ENCODE measurements at places on chromosomes 12 and 14.

- DNase-seq, result no peak
Observed at GRCh38 chr12:264269-264668, 1.6 kb upstream of the SLC6A13 start.

GRCh38 chr12:124174451-124175348 is 120.2 kb upstream of the RFLNA start:
- DNase-seq, result no peak

DNA sequence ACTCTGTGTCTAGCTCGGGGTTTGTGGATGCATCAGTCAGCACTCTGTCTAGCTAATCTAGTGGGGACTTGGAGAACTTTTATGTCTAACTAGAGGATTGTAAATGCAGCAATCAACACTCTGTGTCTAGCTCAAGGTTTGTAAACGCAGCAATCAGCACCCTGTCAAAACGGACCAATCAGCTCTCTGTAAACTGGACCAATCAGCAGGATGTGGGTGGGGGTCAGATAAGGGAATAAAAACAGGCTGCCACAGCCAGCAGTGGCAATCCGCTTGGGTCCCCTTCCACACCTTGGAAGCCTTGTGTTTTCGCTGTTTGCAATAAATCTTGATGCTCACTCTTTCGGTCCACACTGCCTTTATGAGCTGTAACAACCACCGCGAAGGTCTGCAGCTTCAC is 920.7 kb upstream of the FOXG1 start:
- no peak for DNase-seq

DNA sequence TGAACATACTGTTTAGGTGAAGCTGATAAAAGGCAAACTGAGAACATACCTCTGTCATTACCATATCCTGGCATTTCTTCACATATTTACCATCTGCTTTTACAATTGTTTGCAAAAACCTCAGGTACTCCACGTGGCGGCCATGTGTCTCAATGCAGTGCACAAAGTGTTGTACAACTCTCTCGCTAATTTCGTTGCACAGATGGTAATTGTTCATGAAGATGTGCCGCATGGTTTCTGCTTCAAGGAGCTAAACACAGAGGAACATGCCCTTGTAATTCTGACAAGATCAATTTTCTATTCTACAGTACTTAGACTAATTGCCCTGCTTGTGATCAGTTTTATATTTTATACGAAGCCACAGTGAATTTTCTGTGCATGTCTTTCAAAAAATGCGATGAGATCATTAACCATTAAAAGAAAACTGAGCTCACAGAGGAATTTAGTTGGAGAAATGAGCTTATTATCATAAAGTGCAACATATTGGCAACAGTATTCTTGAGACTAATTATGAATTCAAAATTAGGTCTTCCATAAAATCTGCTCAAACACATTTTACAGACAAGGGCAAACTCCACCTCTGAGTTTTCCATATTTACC is 233.8 kb downstream of the ITPR2 start:
- DNase-seq, result no peak

- no peak for DNase-seq
Observed at GRCh38 chr12:95838125-95838524, 20.6 kb upstream of the SNRPF start.

GRCh38 chr12:117235261-117235660 is 45.0 kb upstream of the FBXO21 start:
- no peak for DNase-seq

DNA sequence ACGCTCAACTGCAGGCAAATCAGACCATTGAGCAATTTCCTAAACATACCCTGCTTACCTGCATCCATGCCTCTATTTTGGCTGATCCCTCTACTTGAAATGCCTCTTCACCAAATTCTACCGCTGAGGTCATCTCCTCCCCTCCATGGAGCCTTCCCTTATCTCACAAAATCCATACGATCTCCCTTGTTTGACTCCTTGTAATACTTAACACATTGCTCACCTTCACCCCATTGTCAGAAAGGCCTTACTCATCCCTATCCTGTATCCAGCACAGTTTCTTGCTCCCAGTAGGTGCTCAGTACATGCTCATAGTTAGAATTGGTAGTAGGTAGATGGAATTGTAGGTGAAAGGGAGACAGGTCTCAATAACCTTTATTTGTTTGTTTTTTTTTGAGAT is 5.4 kb downstream of the DDN start:
- DNase-seq, result no peak

GRCh38 chr12:96242597-96242996 is 48.4 kb downstream of the ELK3 start:
- no peak for DNase-seq

- no peak for DNase-seq
Observed at GRCh38 chr14:68649476-68650189, 143.2 kb downstream of the ZFP36L1 start.

DNA sequence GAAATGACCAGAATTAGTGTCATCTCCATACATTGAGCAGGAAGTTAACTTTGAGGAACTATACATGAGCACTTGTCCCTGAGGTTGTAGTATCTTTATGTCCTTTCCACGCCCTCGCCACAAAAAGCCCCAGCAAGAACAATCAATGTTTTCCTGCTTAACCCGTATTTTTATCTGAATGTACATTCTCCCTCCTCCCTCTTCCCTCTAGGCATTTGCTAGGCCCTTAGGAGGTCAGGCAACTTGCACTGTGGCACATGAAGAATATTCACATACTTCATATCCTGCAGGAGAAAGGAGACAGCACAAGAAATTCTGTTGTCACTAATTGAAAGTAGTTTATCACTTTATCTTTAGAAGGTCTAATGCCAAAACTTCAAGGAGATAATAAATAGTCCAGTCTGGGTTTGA is 18.1 kb upstream of the DUSP6 start:
- DNase-seq, result no peak

- peak; percentile 55 for DNase-seq
Observed at GRCh38 chr14:106442857-106443256, 916.5 kb downstream of the TMEM121 start.

DNA sequence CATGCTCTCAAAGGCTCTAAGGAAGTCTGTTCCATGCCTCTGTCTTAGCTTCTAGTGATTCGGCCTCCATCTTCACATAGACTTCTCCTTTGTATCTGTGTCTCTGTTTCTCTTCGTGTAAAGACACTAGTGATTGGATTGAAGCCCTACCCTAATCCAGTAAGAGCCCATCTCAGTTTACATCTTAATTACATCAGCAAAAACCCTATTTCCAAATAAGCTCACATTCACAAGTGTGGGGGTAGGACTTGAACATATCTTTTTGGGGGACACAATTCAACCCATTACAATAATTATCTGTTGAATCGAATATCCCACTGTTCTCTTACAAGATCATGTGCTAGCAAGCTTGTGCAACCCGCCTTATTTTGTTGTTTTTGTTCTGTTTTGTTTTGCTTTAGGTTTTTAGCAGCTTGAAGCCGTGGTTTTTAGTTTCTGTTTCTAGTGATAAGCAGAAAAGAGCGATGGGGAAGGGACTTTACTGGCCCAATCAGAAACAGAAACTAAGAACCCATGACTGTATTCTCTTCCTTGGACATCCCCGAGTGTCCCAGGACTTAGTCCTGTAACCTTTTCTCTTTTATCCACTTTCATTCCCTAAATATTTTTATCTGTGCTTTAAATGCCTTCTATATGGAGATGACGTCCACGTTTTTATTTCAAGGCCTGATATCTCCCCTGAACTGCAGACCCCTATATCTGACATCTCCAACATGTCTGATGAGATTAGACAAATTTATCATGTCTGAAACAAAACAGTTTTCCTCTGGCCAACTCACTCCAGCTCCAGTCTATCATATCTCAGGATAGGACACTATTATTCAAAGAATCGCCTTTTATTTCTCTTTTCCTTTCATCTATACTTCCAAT is 353.0 kb downstream of the CCDC91 start:
- peak; percentile 28 for DNase-seq

DNA sequence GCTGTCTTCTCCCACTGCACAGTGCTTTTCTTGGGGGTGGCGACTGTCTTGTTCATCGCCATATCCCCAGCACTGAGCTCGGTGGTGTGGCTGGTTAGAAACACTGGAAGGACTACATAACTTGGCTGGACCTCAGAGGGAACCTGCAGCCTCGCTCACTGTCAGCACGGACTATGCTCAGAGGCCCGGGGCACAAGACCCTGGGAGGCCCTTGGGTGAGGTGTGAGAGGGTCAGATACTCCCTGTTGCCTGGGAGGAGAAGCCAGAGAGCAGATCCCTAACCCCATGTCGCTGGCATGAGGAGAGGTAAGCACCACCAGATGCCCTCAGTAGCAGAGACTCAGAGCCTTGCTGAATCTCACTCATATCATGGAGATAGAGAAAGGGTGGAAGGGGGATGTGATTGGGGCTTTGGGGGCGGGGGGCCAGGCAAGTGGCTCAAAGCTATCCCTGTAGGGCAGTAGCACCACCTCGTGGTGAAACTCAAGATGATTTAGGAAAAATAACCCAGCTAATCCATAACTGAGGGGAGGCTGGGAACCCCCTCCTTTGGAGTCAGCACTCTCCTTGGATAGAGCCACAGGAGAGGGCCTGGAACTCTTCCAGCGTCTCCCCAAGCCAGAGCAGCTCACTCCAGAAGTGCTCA is 18.7 kb upstream of the HDAC7 start:
- DNase-seq, result peak; percentile 54

DNA sequence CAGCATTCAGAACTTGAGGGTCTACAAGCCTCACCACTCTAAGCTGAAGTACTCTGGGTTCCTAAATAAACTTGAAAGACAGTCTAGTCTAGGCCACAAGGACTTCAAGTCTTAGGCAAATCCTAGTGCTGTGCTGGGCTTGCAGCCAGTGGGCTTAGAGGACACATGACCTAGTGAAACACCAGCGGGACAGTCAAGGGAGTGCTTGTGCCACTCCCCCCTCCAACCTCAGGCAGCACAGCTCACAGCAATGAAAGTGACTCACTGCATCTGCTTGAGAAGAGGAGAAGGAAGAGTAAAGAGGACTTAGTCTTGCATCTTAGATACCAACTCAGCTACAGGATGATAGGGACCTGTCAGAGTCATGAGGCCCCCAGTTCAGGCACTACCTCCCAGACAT is 438.1 kb downstream of the IPO8 start:
- no peak for DNase-seq

DNA sequence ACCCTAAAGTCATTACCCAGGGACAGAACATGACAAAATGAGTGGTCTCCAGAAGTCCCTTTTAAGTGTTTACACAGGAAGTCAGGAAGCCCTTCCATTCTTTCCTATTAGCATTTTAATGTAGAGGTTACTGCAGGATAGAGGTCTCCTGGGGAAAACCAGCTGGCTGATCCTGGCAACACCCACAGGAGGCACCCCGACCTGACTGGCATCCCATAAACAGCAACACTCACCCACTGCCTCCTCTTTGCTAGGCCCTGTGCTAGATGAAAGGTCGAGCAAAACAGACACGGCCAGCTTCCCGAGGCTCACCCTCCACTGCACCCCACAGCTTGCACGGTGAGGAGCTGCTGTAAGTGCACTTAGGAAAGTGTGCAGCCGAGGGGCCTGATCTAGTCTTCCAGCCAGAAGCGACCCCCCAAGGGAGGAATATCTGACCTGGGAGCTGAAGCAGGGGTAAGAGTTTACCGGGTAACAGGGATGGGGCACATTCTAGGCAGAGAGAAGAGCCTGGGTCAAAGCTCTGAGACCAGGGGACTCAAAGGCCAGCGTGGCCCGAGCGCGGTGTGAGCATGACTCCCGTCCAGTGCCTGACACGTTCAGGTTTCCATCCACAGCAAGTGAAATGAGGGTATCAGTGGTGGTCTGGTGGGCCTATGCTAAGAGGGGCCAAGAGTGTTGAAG is 9.0 kb downstream of the DAZAP2 start:
- DNase-seq, result no peak

GRCh38 chr12:64526859-64527258 is 74.9 kb downstream of the TBK1 start:
- DNase-seq, result no peak

GRCh38 chr12:94260717-94261116 is 112.3 kb downstream of the PLXNC1 start:
- DNase-seq, result no peak

DNA sequence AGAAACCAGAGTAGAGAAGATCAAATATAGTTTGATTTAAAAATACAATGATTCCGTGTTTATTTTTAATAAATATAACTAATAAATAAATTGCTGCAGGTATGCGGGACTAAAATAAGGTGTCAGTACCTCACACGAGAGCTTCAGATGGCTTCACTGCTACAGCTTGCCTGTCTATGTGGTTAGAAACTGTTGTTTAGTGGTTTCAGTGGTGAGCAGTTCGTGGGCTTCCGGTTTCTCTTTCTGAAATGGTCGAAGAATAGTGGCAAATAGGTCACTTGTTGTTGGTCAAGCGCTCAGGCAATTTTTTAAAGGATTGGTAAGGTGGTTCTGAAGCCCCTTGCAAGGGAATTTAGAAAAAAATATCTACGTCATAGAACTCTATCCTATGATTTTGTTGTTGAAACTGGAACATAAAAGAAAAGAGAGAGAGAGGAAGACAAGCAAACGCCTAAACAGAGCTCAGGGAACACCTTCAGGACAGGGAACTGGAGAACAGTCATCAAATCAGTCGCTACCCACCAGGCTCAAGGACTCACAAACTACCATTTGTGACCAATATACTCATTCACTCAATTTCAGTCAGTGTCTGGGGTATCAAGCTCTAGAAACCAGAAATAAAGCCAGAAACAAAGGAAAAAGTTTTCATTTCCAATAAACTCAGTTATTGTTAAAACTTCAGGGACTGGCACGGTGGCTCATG is 31.3 kb downstream of the GABARAPL1 start:
- DNase-seq, result peak; percentile 35

- no peak for DNase-seq
Observed at GRCh38 chr14:84726471-84726870, 803.5 kb upstream of the FLRT2 start.

DNA sequence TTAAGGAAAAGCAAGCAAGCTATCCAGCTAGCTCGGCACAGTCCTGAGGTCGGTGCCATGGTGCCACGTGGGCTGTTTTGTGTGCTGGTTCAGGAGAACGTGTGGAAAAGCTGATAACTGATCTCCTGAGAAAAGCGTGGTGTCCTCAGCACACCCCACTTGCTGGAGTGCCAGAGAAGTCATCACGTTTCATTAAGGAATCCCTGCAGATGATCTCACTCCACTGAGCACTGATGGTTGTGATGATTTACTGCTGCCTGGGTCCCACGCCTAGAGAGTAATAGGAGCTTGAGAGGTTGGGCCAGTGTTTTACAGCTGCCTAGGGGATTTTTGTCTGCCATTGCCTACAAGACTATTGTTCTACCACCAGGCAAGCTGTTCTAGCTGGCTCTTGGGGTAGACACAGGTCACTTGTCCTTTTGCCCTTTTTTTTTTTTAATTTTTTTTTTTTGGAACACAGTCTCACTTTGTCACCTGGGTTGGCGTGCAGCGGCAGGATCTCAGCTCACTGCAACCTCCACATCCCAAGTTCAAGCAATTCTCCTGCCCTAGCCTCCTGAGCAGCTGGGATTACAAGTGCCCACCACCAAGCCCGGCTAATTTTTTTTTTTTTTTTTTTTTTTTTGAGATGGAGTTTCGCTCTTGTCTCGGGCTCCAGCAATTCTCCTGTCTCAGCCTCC is 42.3 kb upstream of the EVL start:
- DNase-seq, result no peak

DNA sequence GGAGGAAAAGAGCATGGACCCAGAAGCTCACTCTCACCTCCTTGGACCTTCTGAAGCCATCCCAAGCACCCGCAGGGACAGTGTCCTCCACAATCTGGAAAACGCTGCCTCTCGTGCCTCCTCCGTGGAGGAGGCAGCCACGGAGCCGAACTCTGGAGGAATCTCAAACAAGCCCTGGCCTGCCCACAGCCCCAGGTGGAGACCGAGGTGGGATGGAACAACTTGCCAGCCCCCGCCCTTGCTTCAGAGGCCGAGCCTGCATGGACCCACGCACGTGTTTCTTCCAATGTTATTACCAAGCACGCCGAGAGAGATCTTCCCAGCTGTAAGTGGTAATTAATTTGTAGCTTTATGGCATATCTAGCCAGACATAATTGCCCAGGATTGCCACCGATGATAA is 61.3 kb downstream of the SCARB1 start:
- DNase-seq, result no peak

All from activated CD4-positive, alpha-beta T cell treated with anti-CD3 and anti-CD28 coated beads, Interleukin-2, Interleukin-6, amounts not matched to agents 100 ng/mL and 50 ng/mL, durations not matched to agents 16 hours and 8 hours (primary cell).